ENCODE measurements at places on chromosomes 3 and 15.

GRCh38 chr15:51750792-51751696 lies at the start of gene TMOD2:
Gene TMOD2, plus strand, starts transcription at chr15:51751597. Its CDS starts 14,845 bp downstream, at chr15:51766442.
- DNase-seq, result peak; percentile 29

- no peak for DNase-seq
These were observed 37.6 kb downstream of the DNASE1L3 start for GRCh38 chr3:58173029-58173668.

DNA sequence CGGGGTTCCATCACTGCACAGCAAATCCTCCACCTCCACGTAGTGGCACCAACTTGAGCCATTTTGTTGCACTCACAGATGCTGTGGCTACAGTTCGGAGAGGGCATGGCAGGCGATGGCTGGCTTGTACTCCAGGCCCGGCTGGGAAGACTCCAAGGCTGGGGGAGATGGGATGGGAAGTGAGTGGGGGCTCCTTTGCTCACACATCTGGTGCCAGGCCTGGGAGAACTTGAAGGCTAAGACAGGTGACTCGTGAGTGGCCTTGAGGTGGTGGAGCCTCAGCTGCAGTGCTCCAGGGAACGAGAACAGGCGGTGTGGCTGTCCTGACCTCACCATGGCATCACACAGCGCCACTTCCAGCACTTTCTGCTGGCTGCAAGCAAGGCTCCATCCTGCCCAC lies 87.9 kb downstream of the PLXNA1 start:
- DNase-seq, result no peak

DNA sequence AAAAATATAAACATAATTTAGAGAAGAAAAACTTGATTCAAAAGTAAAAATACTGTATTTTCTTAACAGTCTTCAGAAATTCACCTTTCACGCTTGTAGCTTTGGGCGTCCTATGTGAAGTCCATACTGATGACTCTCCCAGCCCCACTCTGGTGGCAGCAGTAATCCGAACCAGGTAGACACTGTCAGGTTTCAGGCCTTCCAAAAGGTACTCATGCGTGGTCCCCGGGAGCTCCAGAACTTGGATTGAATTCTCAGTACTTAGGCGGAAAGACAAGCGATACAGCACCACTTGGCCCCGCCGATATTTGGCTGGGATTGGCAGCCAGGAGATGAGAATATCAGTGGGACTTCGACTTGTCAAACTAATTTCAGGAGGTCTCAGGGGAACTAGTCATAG lies 69.7 kb downstream of the PRTG start:
- DNase-seq, result no peak

DNA sequence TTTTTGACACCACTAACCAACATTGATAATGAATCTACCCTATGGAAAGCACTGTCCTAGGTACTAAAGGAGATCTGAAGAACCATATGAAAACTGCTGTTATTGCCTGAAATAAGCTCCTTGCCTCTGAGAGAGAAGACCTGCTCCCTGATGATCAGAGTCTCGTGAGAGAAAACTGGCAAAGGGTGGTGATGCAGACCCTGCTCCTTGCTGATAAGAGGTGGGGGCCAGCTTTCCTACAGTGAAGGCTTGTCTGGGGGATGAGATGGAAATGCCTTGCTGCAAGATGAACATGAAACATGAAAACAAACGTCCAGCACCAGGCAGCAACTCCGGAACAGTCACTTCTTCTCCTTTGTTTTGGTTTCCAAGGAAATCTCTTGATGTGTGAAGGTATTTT lies 31.9 kb downstream of the RASGRP1 start:
- no peak for DNase-seq

- no peak for DNase-seq
These were observed 82.8 kb upstream of the MRPS22 start for GRCh38 chr3:139260793-139261736.

GRCh38 chr3:130963878-130964277 lies 62.7 kb downstream of the ASTE1 start:
- no peak for DNase-seq

- no peak for DNase-seq
These were observed 55.3 kb downstream of the BBX start for GRCh38 chr3:107578091-107578490.

DNA sequence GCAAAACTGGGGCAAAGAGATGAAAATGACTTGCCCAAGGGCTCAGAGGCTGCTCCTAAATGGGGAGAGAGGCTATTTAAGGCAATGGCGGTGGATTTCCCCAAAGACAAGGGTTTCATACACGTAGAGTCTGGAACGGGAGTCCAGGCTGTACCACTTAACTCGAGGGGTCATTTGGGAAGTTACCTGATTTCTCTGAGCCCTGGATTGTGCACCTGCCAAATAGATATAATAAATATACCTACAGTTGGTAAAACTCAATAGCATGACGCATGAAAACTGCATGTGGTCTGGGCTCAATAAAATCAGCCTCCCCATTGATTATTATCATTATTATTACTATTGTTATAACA lies 1.3 kb upstream of the ITPR1 start:
- DNase-seq, result no peak

DNA sequence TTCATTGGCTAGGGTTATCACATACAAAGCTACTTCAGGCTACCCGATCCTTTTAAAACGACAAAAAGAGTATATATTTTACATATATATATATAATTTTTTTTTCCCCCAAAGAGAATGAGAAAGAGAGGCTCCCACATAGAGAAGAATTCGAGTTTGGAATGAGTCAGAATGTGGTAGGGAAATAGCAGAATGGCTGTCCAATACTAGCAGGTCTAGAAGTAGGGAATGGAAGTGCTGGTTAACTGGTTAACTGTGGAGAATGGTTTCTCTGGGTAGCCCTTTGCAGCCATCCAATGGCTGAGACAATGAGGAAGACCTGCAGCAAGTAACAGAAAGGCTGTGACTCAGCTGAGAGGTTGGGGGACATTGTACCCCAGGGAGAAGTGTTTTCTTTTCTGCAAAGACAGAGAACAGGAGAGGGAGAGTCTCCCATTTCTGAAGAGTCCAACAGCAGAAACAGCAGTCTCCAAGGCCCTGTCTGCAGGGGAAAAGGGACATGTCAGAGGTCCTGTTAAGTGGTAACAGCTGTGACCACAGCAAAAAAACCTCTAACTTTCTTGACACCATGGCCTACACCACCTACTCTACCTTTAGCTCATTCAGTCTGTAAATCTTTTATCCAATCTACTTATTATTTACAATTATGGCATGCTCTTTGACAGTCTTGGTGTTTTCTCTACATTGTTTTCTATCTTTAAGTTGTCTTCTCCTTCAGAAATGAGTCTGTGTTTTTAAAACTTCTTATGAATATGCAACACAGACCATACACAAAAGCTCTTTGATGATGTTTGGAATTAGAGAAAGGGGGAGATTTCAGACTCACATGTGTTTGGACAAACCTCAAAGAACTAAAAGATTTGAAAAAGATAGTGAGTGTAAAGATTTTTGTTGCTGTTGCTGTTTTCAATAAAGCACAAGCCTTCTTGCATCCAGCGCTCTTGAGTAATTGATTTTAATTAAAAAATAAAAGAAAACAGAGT lies 116.1 kb upstream of the SLC7A14 start:
- DNase-seq, result no peak

DNA sequence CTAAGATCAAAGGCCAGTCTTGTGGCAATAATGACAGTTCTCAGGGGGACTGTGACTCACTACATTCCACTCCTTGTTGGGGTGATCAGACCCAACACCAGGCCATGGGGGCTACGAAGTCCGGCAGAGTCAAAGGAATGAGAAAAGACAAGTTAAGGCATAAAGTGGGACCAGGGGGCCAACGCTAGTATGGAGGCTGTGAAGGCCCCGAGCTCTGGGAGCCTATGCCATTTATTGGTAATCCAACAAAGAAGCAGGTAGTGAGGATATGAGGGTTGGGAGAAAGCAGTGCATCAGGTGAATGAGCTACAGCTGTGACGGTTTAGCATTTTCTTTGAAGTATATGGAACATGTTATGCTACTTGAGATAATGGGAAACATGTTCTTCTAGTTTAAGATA lies 104.4 kb upstream of the C2CD4B start:
- no peak for DNase-seq

- DNase-seq, result peak; percentile 72
These were observed 7.4 kb upstream of the IGDCC3 start for GRCh38 chr15:65384895-65385869.

DNA sequence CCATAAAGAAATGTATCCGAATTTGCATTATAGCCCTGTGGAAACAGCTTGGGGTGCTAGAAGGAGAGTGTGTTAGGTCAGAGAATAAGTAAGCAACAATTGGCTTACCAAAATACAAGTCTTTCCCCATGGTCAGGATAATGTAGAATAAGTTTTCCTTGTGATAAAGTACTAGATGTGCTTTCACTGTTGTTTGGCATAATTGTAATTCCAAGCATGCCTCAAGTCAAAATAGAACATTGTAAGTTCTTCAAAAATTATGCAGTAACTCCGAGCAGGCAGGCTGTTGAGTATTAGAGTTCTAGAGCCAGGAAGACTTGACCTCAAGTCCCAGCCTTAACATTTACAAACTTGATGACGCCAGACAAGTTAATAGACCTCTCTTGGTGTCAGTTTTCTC lies 242.0 kb downstream of the TUSC7 start:
- DNase-seq, result no peak

DNA sequence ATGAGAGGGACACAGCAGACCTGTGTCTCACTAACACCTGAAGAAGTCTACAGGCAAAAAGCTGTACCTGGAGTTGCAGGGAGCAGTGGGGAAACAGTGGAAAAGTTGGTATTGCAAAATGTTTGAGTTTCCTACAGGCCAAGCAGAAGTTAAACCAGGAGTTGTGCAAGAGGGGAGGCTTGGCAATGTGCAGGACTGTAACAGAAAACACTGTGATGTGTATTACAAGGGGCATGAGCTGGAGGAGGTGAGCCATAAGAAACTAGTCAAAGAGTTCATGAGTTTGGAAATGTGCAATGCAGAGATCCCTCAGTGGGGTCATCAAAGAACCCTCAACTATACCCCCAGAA lies 47.1 kb upstream of the SERPINI2 start:
- DNase-seq, result no peak

- DNase-seq, result no peak
These were observed 22.8 kb downstream of the VIPR1 start for GRCh38 chr3:42525212-42525611.

GRCh38 chr3:106125321-106125720 lies 256.5 kb upstream of the CBLB start:
- DNase-seq, result no peak

DNA sequence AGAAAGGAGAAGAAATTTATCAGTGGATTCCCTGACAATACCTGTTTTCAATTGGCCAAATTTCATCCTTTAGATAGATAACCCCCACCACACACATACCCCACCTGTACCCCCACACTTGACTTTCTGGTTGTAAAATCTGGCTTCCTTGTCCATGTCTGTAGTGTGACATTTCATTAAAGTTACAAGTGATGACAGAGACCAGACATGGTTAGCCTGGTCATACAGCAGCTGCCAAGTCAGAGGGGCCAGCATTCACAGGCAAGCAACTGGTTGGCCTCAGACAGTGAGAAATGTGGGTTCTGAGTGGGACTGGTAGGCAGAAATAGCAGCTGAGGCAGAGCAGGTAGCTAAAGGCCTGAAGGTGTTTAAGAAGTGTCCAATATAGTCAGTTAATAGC lies 238.6 kb upstream of the SOX14 start:
- DNase-seq, result no peak

DNA sequence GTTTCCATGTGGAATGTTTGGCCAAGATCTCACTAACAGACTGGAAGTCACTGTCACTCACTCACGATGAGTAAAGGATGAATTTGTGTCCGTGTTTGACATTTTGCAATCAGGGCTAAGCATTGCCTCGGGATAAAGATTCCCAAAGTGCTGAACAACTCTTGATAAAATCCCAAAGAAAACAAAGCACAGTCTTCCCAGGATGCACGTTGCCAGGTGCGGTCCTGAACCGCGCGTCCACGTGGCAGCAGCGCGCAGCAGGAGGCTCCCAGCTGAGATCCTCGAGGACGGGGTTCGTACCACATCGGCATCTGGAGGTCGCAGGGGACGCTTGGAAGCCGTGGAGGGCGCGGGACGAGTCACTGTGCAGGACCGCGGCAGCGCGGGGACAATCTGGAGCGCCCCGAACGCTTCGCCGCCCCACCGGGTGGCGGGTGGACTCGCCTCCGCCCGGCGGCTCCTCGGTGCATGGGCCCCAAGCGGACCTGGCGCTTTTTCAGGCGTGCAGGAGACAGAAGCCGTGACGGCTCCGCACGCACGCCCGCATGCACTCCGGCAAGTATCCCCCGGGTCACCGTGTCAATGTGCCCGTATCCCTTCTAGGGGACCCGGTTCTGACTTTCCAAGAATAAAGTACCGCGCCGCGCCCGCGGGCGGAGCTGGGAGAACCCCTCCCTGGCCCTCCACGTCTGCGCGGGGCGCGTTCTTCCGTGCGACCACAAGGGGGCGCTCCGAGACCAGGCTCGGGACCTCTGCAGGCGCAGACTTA lies 17.7 kb downstream of the CPN2 start:
- DNase-seq, result peak; percentile 89

- DNase-seq, result no peak
These were observed 284.5 kb upstream of the PLSCR5 start for GRCh38 chr3:146889626-146890025.

- DNase-seq, result no peak
These were observed 3.3 kb downstream of the SHISA5 start for GRCh38 chr3:48500656-48501055.

DNA sequence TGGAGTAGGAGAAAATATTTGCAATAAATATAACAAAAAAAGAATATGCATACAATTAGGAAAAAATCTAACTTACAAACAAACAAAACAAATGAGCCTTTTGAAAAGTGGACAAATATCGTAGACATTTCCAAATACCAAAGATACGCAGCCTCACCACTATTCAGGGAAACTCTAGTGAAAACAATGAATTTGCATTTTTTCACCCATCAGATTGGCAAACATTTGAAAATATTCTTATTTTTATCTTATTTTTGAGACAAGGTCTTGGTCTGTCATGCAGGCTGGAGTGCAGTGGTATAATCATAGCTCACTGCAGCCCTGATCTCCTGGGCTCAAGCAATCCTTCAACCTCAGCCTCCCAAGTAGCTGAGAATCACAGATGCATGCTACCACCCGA lies 15.5 kb downstream of the AP3S2 start:
- no peak for DNase-seq

- DNase-seq, result no peak
These were observed 598 bp upstream of the GMNC start for GRCh38 chr3:190863119-190863465.

DNA sequence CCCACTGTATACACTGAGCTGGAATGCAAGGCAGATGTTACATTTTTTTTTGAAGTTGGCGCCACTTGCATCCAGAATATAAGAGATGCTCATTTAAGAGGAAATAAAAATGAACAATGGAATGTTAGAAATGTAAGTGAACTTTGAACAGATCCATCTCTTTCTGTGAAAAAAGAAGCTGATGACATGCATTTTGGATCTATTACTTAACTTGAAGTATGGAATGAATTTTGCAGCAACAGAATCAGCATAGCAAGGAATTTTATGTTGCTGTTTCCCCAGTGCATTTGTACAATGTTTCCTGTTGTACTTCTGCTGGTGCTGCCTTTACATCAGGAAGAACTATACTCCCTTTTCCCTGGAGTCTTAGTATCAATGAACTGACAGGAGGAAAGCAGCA lies 178.2 kb downstream of the LSAMP start:
- no peak for DNase-seq

GRCh38 chr3:123089611-123090331 lies 22.9 kb downstream of the PDIA5 start:
- DNase-seq, result no peak

- DNase-seq, result no peak
These were observed 1.7 kb downstream of the MRAS start for GRCh38 chr3:138349926-138350665.
